ENCODE measurements at places on chromosomes 3 and 15.

GRCh38 chr15:77989296-77990143 is 88.0 kb downstream of the TBC1D2B start:
- no peak for DNase-seq

DNA sequence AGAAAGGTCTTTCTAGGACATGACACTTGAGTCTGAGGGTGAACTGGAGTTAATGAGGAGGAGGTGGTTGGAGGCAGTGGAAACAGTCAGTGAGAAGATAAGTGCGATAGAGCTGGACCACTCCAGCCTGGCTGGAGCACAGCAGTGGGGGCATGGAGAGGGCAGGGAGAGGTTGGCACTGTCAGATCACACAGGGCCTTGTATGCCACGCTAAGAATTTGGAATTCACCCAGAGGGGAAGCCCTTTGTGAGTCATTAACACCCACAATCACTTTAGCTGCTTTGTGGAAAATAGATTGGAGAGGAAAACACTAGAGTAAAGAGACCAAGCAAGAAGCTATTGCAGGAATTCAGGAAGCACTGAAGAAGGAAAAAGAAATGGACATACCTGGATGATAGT is 83.3 kb downstream of the ZNF621 start:
- no peak for DNase-seq

DNA sequence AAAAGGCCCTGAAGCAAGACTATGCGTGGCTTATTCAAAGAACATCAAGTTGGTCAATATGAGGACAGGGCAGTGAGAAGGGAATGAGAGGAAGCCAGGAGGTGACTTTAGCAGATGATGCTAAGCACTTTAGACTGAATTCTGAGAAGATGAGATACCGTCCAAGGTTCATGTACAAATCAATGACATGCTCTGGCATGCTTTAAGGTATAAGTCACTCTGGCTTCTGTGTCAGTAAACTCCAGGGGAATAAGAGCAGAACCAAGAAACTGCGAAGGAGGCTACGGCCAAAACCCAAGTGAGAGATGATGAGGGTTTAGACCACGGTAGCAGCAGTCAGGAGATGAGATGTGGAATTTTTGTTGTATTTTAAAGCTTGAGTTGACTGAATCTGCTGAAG is 8.9 kb upstream of the CCDC50 start:
- no peak for DNase-seq

- no peak for DNase-seq
Measured at GRCh38 chr15:47737477-47737876, 20.2 kb downstream of the SEMA6D start.

GRCh38 chr3:169354774-169355501 is 308.6 kb downstream of the MECOM start:
- no peak for DNase-seq

- no peak for DNase-seq
Measured at GRCh38 chr15:26294059-26294689, 431.0 kb upstream of the ATP10A start.

DNA sequence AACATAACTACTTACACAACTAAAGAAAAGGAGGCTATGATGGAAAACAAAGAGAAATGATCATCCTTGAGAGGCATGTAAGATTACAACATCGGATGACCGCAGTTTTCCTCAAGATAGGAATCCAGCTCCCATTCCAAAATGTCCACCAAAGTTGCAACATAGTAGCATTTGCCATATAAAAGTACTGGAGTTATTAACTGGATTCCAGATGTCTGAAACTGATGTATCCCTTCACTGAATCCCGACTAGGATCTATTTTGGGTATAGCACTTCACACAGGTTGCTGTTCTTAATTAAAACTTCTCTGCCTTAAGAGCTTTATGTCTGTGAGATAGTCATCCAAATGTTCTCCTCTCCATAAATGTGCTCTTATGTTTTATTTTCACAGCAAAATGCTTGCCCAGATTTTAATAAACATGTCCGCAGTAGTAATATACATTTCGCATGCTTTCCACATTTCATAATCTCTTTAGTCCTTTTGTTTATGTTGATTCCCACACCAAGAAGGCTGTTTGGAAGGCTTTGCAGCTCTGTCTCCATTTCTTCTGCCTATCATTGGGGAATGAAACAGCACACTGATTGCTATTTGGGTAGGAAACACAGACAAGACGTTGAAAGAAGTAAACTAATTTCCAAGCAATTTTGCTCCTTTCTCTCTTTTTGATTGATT is 716.5 kb upstream of the CFAP20DC start:
- no peak for DNase-seq

- DNase-seq, result no peak
Measured at GRCh38 chr3:33883951-33884561, 85.6 kb downstream of the PDCD6IP start.

- no peak for DNase-seq
Measured at GRCh38 chr15:62719316-62719715, 323.2 kb upstream of the TPM1 start.
